HCT116 (cell line): ENCODE measurements at places on chromosomes 3 and 15. TPM values are rescaled to one million over a fixed set of nuclear protein-coding genes. Genes with fewer than 3 reads are reported as not detected.

Gene TGM4
- not detected for total RNA-seq

Gene MYRIP
- 0.44 TPM for total RNA-seq

Gene SCG5
- 1.7 TPM for total RNA-seq

DNA sequence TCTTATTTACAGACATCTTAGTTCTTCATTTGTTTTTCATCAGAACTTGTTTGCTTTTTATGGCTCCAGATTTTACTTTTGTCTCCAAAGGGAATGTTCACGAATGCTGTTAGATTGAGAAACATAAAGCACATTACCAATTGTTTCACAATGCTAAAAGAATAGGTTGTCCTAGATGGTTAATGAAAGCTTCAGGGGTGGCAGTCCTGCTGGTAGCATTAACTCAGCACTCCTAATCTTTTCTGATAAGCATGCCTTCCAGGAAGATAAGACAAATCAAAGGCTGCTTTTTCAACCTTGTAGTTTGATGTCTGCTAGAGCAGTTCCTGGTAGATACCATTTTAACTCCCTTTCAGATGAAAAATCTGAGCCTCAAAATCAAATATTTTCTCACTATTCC is 619.4 kb downstream of the PYDC2 start:
- DNase-seq: no peak

- no peak for DNase-seq
Measured at GRCh38 chr3:133945381-133946095, 49.9 kb upstream of the RAB6B start.

DNA sequence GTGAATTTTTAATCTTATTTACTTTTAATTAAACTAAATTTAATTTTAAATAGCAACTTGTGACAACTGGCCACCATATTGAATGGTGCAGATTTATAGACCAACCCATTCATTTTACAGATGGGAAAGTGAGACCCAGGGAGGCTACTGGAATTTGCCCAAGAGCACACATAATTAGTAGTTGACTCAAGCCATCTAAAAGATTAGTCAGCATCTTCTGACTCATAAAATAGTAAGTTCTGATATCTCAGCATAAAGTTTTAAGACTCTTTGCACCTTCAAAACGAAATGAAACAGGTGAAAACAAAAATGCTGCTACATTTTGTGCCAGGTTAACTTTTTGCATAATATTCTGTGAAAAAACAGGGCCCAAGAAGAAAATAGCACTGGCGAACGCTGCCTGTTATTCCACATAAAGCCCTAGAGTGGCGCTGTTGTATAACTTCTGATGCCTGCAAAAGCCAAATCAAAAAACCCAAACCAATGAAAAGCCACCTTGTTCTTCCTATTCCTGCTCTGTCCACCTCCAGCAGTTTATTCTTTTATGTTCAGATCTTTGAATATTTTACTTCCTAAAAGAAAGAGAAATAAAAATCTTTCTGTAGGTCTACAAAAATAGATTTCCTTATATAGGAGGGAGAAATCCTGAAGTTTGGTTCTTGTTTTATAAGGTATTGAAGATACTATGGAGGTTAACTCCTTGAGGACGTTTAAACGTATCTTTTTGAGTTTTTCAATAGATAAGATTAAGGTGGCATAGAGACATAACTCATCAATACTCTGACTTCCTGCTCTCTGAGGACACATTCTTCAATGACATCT is 62.8 kb downstream of the OTOL1 start:
- peak; percentile 39 for DNase-seq
